ENCODE measurements at places on chromosomes 2 and 18. TPM values are rescaled to one million over a fixed set of nuclear protein-coding genes. Genes with fewer than 3 reads are reported as not detected.

GRCh38 chr2:126307740-126308139 lies 348.2 kb upstream of the GYPC start:
- DNase-seq: no peak

The SCN9A gene
- total RNA-seq: 7.0 TPM

The TCF7L1 gene
- total RNA-seq: 1.8 TPM

DNA sequence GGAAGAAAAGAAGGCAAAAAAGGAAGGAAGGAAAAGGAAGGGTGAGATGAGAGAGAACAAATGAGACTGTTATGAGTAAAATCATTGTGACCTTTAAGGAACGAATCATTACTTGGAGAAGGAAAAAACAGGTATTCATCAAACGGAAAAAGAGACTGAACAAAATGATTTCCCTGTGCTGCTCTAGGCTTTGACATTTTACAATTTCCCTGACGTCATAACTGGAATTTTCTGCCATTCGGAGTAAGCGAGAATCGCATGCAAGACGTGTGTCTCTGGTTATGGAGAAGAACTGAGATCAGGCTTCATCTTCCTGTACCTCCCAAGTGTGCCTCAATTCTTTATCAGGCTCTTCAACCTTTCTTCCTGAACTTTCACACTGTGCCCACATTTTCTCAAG lies 534.7 kb upstream of the KLHL29 start:
- DNase-seq: no peak

DNA sequence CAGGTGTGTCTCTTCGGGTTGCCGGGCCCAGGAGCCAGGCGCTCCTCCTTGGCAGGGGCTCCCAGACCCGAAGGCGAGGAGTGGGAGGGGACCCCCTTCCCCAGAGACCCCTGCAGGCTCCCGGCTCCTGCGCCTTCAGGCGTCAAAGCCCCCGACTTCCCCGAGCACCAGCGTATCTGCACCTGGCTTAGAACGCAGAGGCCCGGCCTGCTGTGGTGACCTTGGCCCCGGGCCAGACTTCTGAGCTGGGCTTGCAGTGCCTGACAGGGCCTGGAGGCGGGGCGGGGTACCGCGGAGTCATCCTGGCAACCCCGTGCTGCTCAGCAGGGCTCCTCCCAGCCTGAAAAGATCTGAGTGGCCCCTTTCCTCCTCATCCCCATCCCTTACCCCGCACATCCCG lies 27.0 kb downstream of the SKA1 start:
- peak; percentile 11 for DNase-seq

GRCh38 chr2:141260911-141261310 lies 869.9 kb downstream of the LRP1B start:
- DNase-seq: no peak

DNA sequence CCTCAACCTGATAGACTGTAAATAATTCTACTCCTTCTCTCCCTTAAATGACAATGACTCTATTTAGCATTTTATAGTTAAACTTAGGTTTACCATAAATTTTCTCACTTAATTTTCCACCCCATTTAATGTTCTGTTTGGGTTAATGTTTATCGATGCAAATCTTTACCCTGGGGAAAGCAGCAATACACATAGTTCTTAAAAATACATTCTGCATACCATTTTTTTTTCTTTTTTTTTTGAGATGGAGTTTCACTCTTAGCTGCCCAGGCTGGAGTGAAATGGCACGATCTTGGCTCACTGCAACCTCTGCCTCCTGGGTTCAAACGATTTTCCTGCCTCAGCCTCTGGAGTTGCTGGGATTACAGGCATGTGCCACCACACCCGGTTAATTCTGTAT lies 14.0 kb downstream of the STAM2 start:
- no peak for DNase-seq

The LRATD1 gene
- 35.4 TPM for total RNA-seq

DNA sequence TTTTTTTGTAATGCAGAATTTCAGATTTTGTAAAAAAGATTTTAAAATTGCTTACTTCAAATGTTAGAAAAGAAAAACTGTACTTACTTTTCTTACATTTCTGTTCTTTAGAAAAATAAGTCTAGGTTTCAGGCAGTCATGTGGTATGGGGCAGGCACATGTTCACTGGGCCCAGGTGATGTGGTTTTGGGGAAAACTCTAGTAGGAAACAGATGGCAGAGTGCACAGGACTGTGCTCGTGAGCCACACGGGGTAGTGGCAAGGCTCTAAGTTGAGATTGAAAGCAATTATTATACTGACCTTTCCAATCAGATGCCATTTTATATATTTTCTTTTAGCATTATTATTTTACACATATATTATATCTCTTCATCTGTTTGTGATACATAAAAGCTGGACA lies 1036.9 kb upstream of the TMEFF2 start:
- no peak for DNase-seq

The GRHL1 gene
- 9.3 TPM for total RNA-seq

DNA sequence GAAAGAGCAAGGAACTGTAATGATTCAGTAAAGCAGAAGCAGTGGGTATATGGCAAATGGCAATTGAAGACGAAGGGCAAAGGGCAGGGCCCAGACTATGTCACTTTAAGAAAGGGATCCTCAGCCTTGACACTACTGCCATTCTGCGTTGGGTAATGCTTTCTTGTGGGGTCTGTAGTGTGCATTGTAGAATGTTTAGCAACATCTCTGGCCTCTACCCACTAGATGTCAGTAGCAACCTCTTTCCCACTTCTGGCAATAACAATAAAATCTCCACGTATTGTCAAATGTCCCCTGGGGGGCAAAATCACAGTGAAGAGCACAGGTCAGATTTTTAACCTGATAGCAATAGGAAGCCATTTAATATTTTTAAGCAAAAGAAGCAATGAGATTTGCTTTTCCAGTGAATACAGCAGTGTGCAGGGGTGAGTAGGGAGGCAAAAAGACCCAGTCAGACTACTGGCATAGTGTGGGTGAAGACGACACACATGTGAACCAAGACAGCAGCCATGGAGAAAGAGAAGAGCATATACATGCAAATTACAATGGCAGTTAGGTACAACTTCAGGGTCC lies 209.5 kb downstream of the DYM start:
- peak; percentile 12 for DNase-seq

DNA sequence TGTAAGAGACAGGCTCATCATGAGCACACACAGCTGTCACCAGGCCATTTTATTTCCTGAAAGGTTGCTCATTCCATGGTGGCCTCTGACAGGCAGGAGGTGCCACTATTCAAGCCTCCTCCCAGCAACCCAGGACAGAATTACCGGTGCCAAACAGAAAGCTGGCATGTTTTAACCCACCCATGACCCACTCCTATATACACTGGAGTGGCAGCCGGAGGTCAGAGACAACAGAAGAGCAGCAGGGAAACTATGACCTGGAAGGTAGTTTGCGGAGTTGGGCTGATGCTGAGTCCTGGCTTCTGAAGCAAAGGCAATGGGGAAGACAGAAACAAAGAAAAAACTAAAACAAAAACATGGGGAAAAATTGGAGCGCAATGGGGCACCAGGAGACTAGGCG lies 2.3 kb downstream of the RFTN2 start:
- DNase-seq: no peak

DNA sequence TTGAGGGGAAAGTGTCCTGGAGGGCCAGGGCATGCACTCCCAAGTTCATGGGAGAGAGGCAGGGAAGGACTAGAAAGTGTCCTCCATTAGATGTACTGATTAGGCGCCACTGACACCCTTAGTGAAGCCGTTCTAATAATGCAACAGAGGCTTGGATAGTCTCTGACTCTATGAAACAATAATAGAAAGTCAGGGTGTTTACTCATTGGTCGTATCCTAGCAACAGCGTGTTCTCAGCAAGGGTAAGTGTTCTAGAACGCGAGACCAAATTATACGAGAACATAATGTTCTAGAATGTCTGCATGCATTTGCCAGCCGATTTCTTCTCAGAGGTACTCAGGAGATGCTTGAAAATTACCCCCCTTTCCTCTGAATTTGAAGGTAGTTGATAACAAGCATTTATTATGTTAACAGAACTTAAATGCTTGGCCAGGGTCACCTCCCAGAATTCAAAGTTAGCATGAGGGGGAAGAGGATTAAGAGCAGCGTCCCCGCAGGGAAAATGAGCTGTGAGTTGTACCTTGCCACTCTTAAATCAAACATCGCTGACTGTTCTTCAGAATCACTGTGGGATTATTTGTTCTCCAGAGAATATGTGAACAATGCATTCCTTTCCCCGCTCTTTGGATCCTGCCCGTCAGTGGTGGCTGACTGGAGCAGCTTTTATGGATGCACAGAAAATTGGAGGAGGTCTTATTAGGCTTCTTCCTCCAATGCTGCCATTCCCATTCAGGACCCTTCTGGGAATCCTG lies 33.7 kb upstream of the PDIA6 start:
- no peak for DNase-seq

- DNase-seq: no peak
These were observed 474.7 kb upstream of the HS6ST1 start for GRCh38 chr2:128793404-128793803.

DNA sequence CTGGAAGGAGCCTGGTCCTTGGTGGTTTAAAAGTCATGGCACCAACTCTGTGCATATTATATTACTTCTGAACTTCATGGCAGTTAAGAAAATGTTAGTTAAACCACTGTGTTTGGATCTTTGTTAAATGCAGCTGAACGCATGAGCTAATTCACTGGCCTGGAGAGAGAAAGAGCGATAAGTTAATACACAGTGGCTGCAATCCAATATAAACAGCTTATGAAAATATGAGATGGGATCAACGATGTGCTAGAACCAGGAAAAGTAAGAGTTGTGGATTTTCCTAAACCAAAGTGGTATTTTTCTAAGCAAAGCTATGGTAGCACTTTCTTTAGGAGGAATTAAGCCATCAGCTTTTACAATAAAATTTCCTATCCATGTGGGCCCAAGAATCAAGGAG lies 326.7 kb downstream of the MTX2 start:
- no peak for DNase-seq

GRCh38 chr2:99898336-99899048 lies 243.9 kb downstream of the AFF3 start:
- no peak for DNase-seq

The ARHGAP25 gene
- not detected for total RNA-seq

The SERPINB8 gene
- total RNA-seq: 24.1 TPM

The DUSP19 gene
- total RNA-seq: 0.58 TPM

DNA sequence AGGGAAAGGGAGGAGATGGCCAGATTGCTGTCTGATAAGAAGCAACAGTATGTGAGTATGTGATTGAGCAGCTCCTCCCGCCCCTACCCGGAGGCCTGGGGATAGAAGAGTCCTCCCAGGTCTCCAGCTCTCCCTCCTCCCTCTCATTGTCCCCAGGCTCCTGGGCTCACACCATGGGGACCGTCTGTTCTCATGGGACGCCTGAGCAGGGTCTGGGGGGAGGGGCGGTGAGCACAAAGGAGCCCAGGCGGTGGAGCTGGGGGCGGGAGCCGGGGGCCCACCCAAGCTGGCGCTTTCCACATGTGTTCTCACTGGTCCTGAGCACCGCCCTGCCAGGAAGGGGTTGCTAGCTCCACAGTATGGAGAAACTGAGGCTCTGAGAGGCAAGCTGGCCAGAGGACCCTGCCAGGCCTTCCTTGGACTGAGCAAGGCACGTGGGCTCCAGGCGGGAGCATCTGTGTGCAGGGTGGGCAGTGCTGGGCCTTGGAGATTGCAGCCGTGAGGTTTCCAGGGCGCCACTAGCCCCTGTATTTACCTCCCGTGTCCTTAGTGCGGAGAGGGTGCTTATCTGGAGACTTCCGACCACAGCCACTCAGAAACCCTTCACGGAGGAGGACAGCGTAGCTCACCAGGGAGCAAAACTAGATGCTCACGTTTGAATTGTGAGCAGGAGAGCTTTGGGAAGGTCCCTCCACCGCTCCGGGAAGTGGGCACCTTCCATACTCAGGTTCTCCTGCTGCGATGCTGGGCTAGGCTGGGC lies 37.4 kb downstream of the PDIA6 start:
- no peak for DNase-seq

DNA sequence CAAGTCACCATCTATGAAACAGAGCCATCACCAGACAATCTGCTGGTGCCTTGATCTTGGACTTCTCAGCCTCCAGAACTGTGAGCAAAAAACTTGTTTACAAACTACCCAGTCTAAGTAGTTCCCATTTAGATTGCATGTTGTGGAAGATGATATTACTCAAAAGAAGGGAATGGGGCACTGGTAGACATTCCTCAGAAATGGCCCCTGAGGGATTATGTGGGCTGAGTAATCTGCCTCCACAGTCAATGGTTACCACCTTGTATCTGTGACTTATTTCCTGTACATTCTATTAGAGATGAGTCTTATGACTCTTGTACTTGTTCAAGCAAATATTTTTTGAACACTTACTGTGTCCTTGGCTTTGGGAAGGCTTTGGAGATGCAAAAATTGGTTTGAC lies 160.4 kb downstream of the NUP35 start:
- peak; percentile 88 for DNase-seq

The KCNG2 gene
- not detected for total RNA-seq

DNA sequence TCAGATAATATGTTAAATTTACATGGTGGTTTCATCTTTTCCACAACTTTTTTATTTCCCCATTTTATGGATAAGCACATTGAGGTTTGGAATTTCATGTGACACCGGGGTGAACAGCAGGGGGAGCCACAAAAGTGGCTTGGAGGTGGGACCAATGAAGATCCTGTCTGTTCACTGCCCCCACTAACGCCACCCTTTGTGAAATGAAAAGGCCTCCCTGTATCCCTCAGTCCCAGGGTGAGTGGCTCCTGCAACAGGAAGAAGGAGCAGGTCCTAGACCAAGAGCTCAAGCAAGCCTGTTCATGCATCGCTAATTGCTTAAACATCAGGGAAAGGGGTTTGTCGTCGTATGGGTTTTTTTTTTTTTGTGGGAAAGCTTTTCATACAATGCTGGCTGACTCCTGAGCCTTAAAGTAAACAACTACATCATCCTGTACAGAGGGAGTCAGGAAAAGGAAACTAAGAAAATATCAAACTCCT lies 267.8 kb upstream of the EPAS1 start:
- peak; percentile 56 for DNase-seq

DNA sequence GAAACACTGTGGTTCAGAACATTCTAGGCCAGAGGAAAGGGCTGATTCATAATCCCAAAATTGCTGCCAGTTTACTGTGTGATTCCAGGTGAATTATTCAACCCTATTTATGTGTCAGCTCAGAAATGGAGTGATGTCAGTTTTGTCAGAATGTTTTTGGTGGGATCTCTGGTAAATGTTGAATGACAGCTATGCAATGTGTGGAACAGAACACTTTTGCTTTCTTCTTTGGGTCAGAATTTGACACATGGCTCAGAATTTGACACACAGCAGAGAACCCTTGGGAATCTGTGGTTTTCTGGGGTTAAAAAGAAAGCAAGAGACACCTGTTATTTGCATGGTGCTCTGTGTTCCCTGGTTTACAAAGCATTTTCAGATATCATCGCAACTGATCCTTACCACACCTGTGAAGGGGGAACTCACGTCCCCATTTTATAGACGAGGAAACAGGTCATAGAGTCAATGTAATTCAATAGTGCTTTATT lies 1.6 kb upstream of the MTA3 start:
- peak; percentile 63 for DNase-seq

GRCh38 chr2:49687918-49688317 lies 533.6 kb upstream of the FSHR start:
- peak; percentile 9 for DNase-seq
